ENCODE measurements at places on chromosomes 13 and 19.

GRCh38 chr13:47665043-47665442 is 336.0 kb downstream of the SUCLA2 start:
- DNase-seq, result no peak

DNA sequence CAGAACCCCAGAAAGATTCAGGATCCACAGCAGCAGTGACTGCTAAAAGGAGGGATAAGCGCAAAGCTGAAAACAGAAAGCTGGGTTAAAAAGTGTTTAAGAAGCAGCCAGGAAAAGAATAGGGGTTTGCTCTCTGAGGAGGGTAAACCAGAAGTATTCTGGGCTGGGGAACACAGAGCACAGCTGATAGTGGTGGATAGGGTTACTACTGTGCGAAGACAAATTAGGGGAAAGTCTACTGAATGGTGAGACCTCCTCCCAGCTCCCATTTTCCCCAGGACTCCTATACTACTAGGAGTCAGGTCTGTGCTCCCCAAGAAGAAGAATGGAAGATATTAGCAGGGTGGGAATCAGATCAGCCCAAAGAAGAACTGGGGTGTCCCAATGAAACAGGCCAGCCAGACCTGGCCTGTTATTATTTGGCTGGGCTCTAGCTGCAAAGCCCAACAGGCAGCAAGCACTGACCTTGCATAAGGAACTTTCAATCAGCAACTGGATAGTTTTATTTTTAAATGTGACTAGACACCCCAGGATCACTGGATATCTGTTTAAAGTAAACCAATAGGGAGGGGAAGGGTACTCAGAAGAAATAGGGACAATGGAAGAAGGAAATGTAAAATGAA is 43.5 kb upstream of the SERTM1 start:
- DNase-seq, result no peak

GRCh38 chr13:40386586-40386985 is 279.9 kb downstream of the FOXO1 start:
- DNase-seq, result no peak

DNA sequence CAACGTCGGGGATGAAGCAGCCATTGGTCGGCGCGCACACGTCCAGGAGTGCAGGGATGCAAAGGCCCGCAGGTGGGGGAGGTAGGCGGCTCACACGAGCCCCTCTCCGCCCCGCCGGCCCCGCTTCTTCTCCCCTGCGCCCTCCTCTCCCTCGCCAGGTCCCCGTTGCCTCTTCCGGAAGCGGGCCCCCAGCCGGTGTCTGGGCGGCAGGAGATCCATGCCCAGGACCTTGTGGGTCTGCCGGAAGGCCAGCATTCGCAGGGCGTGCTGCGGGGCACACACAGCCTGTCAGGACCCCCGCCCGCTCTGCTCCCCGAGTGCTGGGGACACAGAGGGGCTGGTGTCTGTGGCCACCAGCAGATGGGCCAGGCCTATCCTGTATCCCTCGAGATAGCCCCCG is 19.7 kb upstream of the MATK start:
- no peak for DNase-seq

Measured in iris pigment epithelial cell (primary cell).